ENCODE measurements at places on chromosomes 1 and 21.

- DNase-seq: peak; percentile 13
These were observed 3.7 kb downstream of the HSD11B1 start for GRCh38 chr1:209708297-209708696.

DNA sequence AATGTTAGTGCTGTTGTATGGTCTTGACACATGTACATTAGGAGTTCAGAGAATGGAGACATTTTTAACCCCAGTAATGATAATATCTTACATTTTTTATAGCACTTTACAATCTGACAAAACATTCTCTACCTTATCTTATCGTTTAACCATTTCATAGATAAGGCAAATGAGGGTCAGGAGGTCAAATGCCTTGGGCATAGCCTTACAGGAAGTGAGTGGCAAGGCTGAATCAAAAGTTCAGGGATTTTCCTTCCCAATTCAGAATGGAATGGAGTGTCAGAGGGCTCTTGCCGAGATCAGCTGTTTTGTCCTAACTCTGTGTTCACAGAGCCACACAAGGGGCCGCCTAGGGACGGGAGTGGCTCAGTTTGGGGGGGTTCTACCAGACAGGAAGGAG, 57.6 kb upstream of the AK4 start:
- no peak for DNase-seq

DNA sequence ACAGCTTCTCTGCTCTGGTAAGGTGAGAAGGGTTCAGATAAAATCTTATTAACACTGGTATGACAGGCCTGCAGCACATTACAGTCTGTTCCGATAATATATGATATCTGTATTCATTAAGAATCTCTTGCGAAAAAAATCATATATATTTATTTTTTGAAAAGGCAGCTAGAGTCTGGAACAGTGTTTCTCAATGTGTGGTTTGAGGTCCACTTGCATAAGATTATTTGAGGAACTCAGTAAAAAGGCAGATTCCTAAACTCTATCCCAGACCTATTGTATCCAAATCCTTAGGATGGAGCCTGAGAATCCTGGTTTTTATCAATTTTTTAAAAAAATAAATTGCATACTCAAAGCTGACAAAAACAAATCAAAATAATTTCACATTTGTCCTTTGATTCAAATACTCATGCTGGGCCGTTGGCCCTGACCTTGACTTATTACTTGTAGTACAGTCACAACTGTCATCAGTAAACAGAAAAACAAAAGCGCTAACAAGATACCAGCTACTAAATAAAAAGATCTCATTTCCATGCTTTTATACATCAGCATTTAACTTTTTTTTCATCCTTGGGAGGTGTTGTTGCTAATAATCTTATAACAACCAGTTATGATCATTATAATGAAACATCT, 60.6 kb downstream of the RGS2 start:
- no peak for DNase-seq

- no peak for DNase-seq
These were observed 2.7 kb upstream of the PLPPR5 start for GRCh38 chr1:99007366-99007765.

DNA sequence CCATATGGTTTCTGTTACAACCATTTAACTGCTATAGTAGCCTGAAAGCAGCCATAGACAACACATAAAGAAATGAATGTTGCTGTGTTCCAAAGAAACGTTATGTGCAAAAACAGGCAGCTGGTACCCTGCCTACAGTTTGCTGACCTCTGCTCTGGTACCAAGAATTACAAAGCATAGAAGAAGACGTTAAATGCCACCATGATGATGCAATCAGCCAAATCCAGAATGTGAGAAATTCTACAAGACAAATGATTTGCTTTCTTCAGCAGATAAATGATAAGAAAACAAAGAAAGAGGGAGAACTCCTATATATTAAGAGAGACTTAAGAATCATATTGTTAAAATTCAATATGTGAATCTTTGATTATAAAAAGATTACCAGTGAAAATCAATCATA, 97.8 kb upstream of the PDE4B start:
- no peak for DNase-seq

GRCh38 chr1:19448491-19449439, 36.6 kb downstream of the CAPZB start:
- no peak for DNase-seq

DNA sequence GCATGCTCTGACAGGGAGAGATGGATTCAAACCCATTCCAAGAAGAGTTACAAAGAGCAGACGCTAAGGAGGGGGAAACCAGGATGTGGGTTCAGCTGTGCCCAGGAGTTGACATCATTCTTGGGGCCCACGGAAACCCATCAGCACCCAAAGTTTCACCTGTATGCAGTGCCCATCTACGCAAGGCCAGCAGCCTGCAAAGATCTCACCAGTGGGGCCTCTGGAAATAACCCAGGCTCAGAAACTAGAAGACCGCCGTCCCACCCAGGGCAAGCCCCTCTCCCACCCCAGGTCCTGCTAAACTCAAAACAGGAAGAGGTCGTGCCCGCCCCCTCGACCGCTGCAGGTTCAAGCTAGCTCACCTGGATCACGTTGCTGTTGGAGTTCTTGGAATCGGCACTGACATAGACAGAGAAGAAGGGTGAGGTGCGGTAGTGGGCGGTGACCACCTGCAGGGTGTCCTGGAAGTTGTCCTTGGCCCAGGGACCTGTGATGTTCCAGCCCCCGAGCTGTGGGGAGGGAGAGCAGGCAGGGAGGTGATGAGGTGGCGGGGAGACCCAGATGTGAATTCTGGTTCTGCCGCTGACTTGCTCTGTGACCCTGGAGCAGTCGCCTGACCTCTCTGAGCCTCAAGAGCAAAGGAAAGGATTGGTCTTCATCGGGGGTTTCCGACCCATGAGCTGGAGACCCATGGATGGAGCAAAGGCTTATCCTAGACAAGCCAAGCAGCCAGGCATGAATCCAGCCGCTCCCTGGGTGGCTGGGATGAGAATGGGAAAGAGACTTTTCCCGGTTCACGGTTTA, 31.7 kb downstream of the ECE1 start:
- DNase-seq: no peak

GRCh38 chr1:51829058-51829457, 49.5 kb downstream of the NRDC start:
- DNase-seq: no peak

DNA sequence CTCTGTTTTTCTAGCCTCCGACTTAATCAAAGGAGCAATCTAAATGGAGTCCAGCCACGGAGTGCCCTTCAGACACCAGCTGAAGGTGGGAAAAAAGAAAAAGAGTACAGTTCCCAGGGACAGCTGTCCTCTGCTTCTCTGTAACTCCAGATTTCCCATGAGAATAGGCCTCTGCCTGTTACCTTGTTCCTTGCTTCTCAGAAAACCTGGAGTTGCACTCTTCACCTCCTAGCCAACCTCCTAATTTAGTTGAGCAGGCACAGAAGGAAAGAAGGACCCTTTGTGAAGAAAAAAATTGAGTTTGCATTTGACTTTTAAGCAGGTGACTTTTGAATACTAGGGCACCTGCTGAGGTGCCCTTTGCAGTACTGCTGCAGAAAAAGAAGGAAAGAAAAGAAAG, 8.3 kb downstream of the BARHL2 start:
- no peak for DNase-seq

DNA sequence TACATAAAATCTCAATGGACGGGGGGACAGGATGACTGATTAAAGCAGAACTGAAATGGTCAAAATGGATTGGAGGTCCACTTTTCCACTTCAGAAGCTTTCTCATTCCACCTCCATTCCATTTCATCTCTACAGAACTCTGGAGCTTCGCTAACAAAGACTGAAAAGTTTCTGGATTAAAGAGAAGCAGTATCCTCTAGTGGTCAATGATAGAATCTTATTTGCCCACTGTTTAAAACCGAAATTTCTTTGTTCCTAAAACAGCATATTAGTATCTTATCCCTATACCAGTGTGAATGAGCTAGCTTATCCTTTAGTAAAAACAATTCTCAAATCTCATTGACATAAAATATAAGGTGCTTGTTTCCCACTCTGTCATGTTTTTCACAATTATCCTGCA, 890.6 kb downstream of the KCNT2 start:
- DNase-seq: no peak
